ENCODE measurements at places on chromosomes 16 and 17.

GRCh38 chr16:86882586-86883280 lies 304.4 kb downstream of the FOXL1 start:
- DNase-seq, result peak; percentile 76

DNA sequence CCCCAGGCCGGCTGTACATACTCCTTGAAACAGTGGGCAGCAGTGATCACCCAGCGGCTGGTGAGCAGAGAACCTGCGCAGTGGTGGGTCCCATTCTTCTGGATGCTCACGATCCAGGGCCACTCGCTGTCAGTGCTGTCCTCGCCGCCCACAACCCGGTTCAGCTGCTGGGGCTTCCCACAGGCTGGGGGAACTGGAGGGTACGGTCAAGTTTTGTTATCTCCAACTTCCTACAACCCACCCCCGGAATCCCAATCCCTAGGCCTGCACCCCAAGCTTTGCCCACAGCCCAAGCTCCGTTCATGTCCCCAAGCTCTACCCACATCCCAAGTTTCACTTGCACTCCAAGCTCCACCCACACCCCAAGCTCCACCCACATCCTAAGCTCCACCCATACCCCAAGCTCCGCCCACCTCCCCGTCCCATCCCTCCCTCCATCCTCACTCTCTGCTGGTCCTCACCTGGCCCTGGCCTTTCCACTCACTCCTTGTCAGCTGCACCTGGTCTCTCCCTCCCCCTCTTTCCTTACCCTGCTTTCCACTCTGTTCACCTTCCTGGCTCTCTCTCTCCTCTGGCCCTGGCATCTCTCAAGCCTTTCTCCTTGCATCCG lies 1.8 kb downstream of the PRSS22 start:
- DNase-seq, result peak; percentile 33

DNA sequence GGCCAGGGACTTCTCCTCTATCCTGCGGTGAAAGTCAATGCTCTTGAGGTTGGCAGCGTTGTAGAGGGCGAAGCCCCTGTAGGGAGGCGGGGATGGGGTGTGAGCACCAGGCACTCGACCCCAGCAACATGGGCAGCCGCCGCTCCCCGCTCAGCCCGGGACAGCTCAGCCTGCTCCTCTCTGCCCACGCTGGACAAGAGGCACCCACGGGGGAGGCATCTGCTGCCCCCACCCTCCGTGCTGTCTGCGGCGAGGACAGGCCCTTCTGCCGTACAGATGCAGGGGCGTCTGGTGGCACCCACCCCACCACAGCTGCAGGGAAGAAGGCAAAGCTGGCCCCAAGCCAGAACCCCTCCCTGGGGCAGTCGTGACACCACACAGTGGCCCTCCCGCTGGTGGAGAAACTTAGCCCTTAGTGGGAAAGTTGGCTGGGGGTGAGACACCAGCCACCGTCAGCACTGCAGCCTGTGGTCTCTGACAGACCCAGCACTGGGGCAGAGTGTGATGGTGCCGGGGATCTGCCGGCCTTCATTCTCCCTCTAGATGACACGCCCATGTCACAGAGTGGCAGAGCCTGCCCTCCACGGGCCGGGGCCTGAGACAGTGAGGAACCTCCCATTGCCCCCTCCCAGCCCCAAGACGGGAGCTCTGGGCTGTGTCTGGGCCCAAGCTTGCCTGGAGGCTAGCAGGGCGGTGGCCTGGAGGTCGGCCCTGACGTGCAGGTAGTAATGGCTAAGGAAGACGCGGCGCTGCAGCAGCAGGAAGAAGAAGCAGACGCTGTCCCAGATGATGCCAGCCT lies 19.5 kb downstream of the CTU2 start:
- no peak for DNase-seq

GRCh38 chr17:67027031-67027628 lies 17.2 kb upstream of the CACNG1 start:
- peak; percentile 54 for DNase-seq

- no peak for DNase-seq
Measured at GRCh38 chr16:11212798-11213196, 43.2 kb downstream of the SOCS1 start.

DNA sequence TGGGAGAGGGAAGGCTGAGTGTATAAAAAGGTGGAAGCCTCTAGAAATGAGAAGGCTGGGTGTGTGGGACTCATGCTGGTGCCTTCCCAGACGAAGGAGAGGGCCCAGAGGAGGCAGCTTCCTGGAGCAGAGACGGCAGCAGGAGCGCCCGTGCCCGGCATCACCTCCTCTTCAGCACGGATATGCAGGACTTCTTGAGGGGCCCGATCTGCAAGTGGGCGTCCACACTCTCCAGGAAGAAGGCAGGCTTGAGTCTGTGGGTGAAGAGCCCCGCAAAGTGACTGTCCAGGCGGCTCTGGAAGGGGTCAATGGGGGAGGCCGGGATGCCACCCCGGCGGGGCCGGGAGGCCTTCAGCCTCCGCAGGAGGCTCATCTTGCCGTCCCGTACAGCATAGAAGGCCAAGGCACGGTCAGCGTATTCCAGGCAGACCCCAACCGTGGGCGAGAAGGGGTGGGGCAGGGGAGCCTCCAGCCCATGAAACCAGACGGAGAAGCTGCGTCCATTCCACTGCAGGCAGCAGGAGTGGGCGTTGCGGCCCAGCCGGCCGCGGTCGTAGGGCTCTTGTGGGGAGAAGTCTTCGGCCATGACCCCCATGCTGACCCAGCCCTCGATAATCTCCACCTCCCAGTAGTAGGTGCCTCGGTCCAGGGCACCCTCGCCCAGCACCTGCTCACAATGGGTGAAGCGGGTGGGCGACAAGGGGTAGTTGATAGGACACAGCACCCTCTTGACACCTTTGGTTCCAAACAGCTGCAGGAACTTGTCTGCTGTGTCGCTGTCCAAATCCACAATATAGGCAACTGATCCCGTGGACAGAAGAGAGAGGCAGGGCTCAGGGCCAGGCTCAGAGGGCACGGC lies 3.8 kb downstream of the TRIM47 start:
- DNase-seq, result no peak

DNA sequence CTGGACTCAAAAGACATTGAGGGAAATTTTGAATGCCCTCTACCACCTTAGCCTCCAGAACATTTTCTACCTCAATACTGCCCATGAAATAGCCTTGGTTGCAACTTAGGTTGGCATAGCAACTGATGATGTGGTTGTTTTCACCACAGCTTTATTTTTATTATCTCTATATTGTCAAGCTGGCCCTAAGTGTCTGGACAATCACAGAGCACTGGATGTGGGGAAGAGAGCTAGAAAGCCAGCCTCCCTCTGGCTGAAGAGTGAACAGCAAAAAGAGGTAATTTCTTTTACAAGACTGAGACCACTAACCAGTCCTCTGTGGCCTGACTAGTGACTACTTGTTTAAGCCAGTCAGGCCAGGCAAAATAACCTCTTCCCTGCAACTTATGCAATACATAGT lies 159.6 kb downstream of the HS3ST2 start:
- no peak for DNase-seq

DNA sequence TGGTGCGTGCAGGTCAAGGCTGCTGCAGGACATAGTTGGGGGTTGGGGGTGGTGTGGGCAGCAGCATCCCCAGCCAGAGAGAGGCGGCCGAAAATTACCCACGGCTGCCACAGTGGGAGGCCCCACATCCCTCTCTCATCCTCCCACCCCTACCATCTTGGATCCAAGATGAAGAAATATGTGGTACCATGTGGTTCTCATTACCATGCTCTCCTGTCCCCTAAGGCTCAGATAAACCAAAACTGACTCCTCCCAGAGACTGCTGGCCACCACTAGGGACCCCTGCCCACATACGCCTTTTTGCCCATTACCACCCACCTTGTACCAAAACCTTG lies 120.4 kb downstream of the HIC1 start:
- peak; percentile 32 for DNase-seq

GRCh38 chr16:17298238-17298637 lies 172.5 kb downstream of the XYLT1 start:
- no peak for DNase-seq

DNA sequence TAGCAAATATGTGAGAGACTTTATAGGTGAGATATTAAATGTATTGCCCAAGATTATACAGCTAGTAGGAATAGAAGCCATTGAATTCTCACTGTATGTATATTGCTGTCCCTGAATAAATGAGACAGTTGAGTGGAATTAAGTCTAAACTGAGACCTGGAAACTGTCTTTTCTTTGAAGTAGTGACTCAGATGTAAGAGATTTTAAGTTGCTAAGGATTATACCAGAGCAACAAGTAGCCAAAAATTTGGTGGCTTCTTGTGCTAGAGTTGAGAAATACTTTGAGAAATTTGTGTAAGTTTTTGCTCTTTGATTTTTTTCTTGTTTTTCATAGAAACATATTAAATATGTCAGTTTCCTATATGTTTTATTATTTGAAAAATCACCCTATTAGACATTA lies 58.7 kb downstream of the TANC2 start:
- DNase-seq, result peak; percentile 80

DNA sequence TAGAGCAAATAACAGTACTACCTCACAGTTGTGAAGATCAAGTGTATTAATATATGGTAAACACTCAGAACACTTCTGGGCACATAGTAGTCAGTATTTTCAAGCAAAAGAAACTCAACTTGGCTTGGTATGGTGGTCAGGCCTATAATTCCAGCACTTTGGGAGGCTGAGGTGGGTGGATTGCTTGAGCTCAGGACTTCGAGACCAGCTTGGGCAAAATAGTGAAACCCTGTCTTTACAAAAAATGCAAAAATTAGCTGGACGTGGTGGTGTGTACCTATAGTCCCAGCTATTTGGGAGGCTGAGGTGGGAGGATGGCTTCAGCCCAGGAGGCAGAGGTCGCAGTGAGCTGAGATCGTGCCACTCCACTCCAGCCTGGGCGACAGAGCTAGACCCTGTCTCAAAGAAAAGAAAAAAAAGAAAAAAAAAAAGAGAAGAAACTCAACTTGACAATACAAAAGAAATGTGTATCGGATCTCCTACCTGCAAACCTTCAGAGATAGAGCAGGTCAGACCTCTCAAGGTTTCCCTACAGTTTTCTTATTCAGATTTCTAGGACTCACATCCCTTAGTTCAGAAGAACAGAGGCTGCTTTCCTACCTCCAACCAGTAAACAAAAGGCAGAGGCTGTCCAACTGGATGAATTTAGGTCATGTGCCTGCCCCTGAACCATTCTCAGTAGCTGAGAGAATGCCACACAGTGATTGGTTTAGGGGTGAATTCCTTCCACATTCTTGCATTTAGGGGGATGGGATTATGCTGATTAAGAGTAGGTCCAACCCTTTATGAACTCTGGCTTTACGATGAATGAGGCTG lies 1.7 kb upstream of the KPNA2 start:
- DNase-seq, result peak; percentile 42

DNA sequence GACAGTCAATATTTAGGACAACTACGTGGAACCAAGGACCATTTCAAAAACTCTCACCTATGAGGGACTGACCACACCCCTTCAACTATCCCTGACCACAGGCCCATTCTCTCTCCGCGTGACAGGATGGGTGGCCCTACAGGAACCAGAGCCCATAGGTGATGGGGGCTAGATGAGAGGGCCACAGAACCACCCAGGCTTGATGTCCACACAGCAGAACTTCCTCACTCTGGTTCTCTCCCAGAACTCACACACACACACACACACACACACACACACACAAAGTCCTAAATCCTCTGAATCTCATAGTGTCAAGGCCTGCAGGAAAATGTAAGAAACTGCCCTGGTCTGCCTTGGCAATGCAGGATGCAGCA lies 1.5 kb downstream of the ZNF319 start:
- DNase-seq, result no peak

DNA sequence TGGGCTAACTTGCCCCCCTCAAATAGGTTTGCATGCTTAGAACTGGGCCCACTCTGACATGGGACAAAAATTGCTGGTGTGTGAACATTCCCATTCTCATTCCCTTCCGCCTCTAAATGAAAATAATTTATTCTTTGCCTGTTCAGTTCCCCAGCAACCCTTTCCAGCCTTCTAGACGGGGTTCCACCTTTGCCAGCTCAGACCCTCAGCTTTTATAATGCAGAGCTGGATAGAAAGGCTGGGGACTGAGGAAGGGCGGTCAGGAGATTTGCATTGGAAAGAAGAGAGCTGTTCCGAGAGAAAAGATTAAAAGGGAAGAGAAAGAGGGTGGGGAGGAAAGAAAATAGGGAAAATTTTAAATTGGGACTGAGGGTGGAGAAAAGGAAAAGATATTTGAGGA lies 151.1 kb upstream of the WSCD1 start:
- DNase-seq, result no peak

- DNase-seq, result no peak
Measured at GRCh38 chr16:19710991-19711545, 7.0 kb downstream of the KNOP1 start.

DNA sequence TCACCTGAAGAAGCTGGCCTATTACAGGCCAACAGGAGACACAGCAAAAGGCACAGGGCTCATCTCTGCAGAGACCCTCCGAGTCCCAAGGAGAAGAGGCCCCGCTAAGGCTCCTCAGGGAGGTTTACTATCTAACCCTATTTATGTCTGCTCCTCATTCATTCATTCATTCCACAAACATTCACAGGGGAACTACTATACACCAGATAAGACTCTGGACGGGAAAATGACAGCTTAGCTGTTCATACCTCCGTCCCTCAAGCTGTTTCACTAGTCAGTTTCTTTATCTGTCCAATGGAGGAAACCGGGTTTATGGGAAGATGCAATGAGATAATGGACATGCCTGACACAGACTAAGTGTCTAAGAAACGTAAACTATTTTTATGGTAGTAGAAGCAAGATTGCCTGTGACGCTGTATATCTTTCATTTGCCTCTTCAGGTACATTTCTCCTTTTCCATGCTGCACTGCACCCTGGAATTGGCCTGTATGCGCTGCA lies 62.1 kb downstream of the SRL start:
- DNase-seq, result no peak

GRCh38 chr17:33205552-33205951 lies 87.5 kb downstream of the ASIC2 start:
- DNase-seq, result no peak

GRCh38 chr17:21295036-21295952 lies 10.8 kb downstream of the MAP2K3 start:
- peak; percentile 50 for DNase-seq

GRCh38 chr17:47117386-47117785 lies 71.7 kb downstream of the CDC27 start:
- no peak for DNase-seq

DNA sequence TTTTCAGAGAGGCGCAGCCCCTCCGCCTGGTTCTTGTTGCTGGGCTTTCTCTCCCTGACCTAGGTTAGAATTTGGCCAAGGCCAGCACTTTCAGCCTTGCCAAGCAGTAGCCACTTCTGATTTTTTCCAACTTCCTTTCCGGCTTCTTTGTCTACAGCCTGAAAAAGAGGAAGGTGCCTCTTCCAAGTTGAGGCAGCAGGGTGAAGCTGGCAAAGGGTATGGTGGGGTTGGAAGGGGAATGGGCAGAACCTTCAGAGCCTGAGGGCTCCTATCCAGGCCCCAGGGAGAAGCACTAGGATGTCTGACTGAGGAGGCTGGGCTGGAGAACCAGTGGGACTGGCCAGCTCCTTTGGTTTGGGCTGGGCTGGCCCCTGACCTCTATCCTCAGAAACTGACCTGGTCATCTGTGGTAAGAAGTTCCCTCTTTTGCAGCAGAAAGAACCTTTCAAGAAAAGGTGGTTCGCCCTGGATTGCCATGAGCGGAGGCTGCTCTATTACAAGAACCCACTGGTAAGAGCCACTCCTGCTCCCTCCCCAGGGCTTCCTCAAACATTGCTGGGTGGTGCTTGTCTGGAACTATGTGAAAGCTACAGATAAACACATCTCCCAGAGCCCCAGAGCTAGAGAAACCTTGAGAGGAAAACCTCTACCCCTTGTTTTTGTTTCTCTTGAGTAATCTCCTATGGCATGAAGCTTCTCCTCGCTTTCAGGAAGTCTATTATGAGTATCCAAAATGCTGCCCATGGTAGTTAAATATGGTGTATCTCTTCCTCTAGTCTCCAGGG lies 16.6 kb upstream of the RNF135 start:
- DNase-seq, result no peak
